ENCODE measurements at places on chromosomes 6 and 20.

DNA sequence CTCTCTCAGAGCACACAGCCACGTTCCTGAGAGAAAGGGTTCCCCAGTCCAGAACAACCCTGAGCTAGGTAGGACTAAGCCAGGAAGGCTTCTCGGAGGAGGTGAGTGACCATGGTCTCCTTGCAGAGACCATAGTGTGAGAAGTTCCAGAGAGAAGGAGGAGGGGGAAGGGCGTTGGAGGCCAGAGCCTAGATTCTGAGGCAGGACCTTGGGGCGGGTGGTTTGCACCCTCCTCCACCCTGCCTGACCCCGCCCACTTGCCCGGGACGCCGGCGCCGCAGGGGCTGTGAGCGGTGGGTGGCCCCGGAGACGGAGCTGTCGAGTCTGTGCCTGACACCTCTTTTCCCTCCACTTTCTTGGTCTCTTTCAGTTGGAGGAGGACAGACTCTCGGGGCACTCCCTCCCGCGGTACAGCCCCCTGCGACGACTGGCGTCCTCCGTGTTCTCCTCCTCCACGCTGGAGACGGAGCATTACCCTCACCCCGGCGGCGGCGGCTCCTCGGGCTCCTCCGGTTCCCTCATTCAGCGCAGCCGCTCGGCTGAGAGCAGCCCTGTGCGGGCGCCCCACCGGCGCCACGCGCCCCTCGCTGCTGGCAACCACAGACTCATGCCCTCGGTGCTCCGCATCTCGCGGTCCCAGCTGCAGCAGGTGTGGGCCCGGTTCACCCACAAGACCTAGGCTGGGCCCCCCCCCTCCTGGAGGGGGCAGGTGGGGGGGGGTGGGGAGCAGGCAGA lies 26.2 kb downstream of the TTBK1 start:
- DNase-seq, result no peak

- DNase-seq, result no peak
Observed at GRCh38 chr6:93300661-93301060, 118.7 kb downstream of the EPHA7 start.

- DNase-seq, result no peak
Observed at GRCh38 chr6:164108092-164108491, 693.6 kb downstream of the QKI start.

GRCh38 chr20:50003253-50003656 lies 20.5 kb downstream of the SNAI1 start:
- no peak for DNase-seq

DNA sequence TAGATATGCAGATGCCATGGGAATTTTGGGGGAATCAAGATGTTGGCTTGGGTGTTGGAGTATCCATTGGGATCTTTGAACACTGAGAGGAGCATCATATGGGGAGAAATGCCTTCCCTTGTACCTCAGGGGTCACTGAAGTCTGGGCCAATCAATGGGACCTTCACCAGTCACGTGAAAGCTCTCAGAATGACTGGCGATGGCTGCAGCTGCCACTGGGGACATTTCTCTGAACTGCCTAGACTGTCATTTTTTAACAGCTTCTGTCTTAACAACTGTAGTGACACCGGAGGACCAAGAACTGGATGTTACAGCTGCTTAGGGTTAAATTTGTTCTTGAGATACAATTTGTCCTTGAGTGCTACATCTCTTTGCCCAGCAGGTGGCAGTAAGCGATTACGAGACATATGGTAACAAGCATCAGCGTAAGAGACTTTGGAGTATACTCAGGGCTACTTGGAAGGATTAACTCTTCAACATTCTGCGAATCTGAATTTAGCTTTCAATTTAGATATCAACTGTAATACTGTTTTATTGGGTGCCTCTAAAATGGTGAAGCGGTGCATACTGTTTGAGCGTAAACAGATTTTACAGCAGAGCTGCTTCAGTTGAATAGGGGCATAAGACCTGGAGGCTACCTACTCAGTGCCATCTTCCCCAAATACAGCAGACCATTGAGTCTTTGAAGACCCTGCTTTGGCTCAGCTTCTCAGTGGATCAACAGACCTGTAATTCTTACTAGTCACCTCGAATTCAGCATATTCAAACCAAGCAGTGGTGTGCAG lies 36.0 kb downstream of the CCN2 start:
- DNase-seq, result peak; percentile 38

DNA sequence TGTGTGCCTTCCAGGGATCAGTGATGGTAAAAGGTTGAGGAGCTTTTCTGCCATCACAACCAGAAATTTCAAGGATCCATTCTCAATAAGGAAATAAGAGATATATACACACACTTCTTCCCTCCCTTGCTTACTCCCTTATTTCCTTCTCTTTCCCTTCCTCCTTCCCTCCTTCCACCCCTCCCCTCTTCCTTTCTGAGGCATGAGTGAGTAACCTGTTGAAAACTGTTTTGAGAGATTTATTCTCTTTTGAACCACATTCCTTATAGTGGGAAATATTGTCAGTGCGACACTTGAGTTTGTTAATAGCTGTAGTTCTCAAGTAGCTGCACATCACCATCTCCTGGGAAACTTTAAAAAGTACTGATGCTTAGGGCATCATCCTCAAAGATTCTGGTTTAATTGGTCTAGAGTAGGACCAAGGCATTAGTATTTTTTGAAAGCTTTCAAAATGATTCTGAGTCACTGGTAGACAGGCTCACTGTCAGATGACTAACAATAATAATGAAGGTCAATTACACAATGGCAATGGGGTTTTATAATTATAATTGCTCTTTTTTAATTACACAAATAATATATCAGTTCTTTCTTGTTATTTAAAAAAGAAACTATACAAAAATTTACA lies 109.9 kb downstream of the POPDC3 start:
- no peak for DNase-seq

DNA sequence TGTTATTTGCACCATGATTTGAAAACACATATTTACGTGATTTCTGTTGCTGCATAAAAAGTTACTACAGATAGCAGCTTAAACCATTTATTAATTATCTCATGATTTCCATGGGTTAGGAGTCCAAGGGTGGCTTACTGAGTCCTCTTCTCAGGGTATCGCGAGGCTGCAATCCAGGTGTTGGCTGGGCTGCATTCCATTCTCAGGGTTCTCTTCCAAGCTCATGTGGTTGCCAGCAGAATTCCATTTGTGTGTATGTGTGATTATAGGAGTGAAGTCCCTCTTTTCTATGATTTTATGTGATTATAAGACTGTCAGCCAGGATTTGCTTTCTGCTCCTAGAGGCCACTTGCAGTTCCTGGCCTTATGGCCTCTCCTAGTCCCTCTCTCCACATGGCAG lies 135.1 kb downstream of the FAM83B start:
- no peak for DNase-seq

DNA sequence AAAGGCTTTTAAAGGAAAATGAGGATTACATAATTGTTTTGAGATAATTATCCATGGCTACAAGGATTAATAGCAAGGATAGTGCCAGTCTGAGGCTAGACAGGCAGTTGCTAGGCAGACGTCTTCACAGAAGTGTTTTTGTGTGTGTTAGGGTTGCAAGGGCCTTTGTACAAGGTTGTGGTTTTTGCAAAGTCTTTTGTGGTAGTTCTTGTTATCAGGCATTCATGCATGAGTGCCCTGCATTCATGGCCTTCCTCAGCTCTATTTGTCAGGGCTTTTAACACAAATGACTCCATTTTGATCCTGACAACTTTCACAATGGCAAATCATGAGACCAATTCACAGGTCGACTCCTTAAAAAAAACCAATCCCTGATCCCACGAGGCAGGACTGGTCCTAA lies 68.1 kb upstream of the TXNDC5 start:
- no peak for DNase-seq

- DNase-seq, result no peak
Observed at GRCh38 chr6:18265787-18266522, 1.6 kb upstream of the DEK start.

DNA sequence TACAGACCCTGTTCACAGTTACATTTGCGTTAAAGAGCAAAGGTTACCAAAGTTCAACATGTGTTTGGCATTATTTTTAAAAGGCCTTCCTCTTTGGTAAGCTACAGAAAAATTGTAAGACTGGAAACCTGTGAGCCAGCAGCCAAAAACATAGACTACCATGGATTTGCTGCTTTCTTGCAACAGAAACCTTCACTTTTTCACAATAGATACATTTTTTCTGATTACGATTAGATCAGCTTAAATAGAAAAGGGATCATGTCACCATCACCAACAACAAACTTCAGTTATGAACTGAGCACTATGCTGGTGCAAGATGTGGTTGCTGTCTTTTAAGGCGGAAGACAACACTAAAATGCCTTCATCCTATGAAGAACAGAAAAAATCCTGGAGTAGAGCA lies 112.3 kb upstream of the MARCKS start:
- no peak for DNase-seq

DNA sequence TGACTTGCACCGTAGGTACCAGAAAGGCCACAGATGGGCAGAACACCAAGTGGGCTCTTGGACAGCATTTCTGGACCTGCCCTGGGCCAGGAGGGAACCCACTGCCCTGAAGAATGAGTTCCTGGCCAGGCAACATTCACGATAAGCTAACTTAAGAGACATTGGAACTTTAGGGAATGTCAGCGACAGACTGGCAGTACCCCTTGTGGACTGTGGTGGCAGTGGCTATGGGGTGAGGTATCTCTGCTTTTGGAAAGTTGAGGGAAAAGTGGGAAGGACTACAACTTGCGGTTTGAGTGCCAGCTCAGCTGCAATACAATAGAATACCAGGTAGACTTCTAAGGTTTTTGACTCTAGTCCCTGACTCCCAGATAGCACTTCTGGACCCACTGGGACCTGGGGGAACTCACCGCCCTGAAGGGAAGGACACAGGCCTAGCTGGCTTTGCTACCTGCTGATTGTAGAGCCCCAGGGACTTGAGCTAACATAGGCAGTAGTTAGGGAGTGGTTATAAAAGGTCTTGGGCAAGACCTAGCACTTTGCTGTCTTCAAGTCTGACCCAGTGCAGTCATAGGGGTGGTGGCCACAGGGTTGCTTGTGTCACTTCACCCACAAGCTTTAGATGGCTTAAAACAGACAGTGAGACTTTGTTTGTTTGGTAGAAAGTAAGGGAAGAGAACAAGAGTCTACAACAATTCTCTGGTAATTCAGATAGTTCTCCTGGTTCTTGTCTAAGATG lies 617.6 kb downstream of the COL12A1 start:
- DNase-seq, result no peak

DNA sequence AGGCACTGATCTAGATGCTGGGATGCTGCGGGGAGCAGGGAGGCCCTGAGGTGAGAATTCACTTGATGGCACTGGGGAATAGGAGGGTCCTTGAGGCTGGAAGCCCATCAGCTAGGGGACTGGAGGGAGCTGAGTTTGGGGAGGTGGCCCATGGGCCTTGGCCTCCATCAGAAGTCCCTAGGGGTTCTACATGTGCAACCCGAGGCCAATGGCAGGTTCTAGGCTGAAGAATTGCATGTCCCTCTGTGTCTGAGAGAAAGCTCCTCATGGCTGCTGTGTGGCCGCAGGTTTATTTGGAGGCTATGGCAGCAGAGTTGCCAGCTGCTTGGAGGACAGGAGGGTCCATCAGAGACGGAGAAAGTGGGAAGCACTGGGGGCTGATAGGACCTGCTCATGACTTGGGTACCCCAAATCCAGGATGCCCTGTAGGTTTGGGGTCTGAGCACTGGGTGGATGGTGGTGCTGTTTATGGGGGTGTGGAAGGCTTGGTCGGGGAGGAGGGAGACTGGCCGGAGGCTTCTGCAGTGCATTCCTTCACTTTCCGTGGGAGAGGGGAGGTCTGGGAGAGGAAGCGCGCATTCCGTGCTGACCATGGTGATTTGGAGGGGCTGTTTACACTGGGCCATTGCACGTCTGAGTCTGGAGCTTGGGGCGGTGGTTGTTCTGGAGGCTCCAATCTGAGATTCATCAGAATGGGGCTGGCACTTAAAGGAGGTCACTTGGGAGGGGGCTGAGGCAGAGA lies 24.8 kb upstream of the PHACTR3 start:
- no peak for DNase-seq

DNA sequence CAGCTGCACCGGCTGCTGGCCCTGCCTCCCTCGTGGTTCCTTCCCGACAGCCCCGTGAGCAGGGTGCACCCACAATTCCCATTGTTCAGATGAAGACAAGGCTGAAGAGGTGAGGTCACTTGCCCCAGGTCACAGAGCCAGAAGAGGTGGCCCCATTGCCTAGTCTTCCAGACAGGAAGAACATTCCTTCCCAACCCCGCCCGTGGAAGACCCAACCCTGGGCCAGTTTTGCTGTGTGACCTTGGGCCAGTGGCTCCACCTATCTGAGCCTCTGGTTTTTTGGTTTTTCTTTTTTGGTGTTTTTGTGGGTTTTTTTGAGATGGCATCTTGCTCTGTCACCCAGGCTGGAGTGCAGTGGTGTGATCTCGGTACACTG lies 61.7 kb downstream of the RIPOR3 start:
- DNase-seq, result no peak

- DNase-seq, result peak; percentile 17
Observed at GRCh38 chr6:125846292-125847024, 55.7 kb downstream of the NCOA7 start.

DNA sequence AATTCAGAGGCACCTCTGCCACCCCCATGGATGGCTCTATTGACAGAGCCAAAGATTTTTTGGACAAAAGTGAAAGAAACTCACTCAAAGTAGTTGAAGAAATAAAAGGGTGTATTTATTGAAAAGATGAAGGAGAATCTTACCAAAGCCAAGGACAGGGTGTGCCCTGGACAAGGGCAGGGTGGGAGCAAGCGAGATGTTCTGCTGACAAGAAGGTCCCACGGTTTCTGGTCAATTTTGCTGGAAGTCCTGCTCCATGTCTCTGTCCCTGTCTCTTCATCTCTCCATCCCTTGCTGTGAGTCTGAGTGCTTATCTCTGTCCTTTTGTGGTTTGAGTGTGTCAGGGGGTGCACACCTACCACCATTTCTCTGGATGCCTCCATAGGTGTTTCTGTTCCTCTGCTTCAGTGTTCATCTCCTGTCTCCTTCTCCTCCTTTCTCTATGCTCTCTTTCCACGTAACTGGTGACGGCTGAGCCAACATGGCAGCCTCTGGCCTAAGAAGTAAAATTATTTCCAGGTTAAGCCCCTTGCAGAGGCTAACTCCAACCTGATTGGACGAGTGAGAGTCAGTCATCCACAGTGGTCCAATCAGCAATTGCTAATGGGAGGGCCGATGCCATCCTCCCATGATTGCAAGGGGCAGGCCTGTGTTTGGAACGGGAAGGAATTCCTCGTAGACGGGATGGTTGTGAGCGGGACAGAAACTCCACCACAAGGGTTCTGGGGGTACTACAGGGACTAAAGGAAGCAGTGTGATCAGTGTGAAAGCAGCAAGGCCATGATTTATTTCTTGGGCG lies 502.1 kb upstream of the CDH4 start:
- no peak for DNase-seq

- no peak for DNase-seq
Observed at GRCh38 chr6:26474439-26474881, 16.7 kb downstream of the BTN2A1 start.

- no peak for DNase-seq
Observed at GRCh38 chr6:154458565-154459470, 51.7 kb downstream of the CNKSR3 start.

- DNase-seq, result no peak
Observed at GRCh38 chr6:89302936-89303335, 12.2 kb downstream of the GABRR2 start.

GRCh38 chr6:141464490-141464889 lies 668.2 kb upstream of the GJE1 start:
- DNase-seq, result no peak
